Left colon (tissue), 2 donors: ENCODE measurements at places on chromosomes 4 and X. TPM values are rescaled to one million over a fixed set of nuclear protein-coding genes. Genes with fewer than 3 reads are reported as not detected.

ATP7A gene
- 9.9 TPM for total RNA-seq

WWC2 gene
- 6.3 TPM for total RNA-seq

GPM6B gene
- 9.3 TPM for total RNA-seq

UBL4A gene
- 30.5 TPM for total RNA-seq

INTU gene
- 3.4 TPM for total RNA-seq

DNA sequence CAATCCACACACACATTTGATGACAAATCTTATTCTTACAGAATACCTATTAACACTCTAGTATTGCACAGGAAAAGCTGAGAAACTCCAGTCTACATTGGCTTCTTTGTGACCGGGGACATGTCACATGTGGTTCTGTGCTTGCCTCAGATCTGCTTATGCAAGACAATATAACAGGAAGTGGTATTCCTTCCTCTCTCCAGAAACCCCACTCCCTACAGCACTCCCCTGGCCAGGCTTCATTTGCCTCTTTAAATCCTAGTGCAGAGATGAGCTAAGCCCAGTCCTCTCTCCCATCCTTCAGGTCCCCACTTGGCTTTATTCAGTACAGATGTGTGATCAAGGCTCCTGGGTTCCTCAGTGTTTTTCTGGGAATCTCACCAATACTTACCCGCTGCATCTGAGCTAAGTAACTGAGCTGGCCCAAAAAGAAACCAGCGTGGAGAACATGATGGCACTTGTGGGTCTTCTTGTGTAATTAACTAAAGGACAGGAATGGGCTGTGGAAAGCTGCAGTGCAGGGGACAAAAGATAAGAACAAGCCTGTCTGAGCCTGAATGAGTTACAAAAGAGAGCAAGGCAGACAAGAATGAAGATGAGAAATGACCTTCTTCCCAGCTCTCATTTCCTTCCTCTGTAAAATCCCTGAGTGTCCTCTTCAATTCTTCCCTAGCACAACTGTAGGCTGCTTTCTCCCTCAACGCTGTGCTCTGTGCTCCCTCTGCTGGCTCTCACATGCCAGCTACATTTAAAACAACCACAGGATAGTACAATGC, 105.6 kb downstream of the HNRNPD start:
- DNase-seq: peak; percentile 37

- no peak for DNase-seq
These were observed 977 bp downstream of the MAGEE1 start for GRCh38 chrX:76428243-76429130.

DNA sequence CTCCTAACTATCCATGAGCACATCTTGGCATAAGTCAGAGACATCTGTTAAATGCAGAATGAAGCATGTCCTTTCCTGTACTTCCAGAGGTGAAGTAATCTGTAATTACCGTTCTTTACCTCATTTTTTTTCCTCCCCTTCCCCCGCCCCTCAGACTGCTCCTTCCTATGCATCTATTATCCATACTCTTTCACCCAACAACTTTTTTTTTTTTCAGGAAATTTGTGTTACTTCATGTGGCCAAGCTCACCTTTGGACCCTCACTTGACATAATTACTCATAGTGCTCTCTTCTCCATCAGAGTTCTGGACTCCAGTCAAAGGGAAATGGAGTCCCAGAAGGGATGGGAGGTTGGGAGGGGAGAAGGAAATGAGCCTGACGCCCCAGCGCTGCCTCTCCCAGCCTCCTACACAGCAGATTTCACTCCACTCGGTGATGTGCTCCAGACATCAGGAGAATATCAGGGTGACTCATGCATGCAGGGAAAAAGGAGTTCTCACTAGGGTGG, 568.8 kb downstream of the STIM2 start:
- DNase-seq: no peak

DNA sequence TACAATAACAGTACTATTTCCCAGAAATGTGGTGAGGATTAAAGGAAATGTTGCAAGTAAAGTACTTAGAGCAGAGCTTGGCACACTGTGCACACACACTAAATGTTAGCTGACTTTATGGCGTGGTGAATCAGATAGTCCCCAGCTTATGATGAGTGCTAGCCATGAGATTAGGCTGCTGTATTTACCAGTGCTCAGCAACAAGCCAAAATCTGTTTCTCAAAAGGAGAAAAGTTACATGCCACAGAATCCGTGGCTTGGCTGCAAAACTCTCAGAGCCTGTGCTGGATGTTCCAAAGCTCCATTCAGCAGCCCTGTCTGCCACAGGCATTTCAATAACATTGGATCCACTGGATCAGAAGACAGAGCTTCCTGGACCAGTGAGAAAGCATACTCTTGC, 12.8 kb upstream of the STBD1 start:
- no peak for DNase-seq

DNA sequence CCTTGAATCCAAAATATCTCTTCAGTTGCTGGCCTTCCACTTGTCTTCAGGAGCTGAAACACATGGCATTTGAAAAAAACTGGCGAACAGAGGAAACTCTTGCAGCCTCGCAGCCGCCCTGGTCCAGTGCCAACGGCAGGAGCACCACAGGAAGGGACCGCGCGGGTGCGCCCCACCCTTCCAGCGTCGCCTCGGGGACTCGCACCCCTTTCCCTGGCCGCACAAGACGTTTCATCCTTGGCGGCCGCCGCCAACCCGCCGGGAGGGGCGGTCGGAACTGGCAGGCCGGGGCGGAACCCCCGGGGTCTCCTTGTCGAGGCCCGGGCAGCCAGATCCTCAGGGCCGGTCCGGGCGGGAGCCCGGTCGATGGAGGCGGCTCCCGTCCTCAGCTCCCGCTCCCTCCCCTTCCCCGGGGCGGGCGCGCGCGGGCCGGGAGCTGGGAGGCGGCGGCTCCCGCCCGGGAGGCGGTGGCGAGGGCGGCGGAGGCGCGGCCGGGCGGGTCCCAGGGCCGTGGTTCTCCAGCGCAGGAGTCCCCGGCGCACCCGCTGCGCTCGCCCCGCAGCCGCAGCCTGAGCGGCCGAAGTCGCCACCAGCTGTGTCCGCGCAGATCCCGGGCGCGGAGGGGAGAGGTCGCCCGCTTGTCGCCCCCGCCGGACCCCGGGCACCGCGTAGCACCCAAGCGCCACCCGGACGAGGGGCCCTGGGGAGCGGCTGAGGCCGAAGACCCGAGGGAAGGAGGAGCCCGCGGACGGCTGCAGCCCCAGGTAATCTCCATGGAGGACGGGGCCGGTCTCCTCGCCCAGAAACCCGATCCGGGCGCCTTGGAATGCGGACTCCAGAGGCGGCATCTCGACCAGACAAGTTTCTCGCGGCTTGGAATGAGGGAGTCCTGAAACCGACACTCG, 886 bp upstream of the NDST3 start:
- peak; percentile 62 for DNase-seq

GRCh38 chr4:149500806-149501205, 314.8 kb downstream of the IQCM start:
- DNase-seq: no peak

GRCh38 chrX:9352243-9352642, 112.6 kb upstream of the TBL1X start:
- no peak for DNase-seq

GRCh38 chr4:574346-575161, 1.5 kb downstream of the TMEM271 start:
- DNase-seq: no peak

DNA sequence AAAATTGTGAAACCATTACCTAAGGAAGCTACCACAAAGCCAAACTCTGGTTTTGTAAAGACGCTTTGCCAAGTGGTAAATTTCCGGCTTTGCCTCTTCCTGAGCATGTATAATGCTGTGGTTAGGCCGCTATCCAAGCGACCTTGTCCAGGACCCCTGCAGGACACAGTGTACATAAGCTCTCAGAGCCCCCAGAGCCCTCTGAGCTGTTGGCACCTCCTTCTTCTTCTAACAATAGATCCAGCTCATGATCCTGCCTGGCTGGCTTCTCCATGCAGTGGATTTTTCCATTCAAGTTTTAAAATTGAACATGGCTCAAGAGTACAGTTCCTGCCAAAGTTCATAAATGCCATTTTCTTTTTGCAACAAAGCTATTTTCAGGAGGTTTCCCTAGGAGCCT, 326.7 kb downstream of the MAPK10 start:
- no peak for DNase-seq

DNA sequence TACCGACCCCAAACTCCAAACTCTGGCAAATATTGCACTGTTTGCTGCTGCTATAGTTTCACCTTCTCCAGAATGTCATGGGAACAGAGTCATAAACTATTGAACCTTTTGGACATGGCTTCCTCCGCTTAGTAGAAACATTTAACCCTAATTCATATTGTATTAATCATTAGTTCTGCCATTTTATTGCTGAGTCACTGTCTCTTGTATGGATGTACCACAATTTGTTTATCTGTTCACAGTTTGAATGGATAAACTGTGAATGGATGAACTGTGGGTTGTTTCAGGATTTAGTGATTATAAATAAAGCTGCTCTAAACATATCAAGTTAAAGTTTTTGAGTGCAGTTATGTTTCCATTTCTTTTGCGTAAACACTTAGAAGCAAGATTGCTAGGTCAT, 10.1 kb downstream of the ANXA10 start:
- no peak for DNase-seq

DNA sequence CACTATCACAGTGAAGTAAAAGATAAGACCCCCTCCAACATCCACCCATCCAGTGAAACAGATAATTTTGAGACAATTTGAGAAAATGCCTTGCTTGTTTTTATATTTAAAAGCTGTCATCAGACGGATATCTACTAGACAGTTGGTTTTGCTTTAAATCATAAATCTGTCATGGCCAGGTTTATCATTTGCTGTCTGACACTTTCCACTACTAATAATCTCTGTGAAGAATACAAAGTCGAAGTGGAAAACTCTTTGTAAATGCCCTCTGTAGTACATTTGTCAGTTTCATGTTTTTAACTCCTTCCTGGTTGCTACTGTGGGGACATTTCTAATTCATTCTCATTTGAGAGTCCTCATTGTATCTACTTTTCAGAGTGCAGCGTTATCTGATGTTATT, 1606.2 kb upstream of the PCDH7 start:
- no peak for DNase-seq

GRCh38 chrX:3526071-3526470, 179.6 kb upstream of the MXRA5 start:
- DNase-seq: no peak

GRCh38 chr4:1231637-1232360, 17.1 kb downstream of the CTBP1 start:
- no peak for DNase-seq

DNA sequence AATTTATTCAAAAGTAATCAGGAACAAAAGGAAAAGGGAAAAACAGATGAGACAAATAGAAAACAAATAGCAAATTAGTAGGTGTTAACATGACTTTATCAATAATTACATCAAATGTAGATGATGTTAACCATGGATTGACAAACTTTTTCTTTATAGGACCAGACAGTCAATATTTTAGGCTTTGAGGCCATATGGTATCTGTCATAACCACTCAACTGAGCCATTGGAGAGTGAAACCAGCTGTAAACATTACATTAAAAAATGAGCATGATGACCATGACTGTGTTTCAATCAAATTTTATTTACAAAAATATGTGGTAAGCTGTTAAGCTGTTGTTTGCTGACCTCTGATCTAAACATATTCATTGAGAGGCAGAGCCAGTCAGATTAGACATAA, 118.5 kb upstream of the NWD2 start:
- no peak for DNase-seq

- DNase-seq: no peak
These were observed 1365.8 kb upstream of the DIAPH2 start for GRCh38 chrX:95318882-95319281.

GRCh38 chr4:150010525-150011126, 67.6 kb upstream of the DCLK2 start:
- no peak for DNase-seq
